ENCODE measurements at places on chromosomes 3 and 15.

GRCh38 chr15:100833417-100834389 is 45.9 kb upstream of the ALDH1A3 start:
- DNase-seq: no peak

DNA sequence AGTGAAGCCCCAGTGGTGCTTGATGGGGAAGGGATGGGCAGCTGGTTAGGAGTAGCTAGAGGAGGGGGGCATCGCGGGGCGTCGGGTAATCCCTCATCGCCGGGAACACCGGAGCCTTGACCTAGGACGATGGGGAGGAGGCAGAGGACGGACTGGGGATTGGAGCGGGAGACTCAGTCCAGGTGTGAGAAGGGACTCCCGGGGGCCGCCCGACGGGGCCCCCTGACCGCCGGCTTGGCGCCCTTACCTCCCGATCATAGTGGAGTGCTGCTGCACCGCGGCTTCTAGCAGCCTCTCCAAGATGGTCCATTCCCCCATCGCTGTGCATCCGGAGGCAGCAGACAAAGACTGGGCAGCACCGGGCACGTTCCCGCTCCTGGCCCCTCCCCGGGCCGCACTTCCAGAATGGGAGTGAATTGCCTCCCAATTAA is 612 bp downstream of the GJD2 start:
- no peak for DNase-seq

DNA sequence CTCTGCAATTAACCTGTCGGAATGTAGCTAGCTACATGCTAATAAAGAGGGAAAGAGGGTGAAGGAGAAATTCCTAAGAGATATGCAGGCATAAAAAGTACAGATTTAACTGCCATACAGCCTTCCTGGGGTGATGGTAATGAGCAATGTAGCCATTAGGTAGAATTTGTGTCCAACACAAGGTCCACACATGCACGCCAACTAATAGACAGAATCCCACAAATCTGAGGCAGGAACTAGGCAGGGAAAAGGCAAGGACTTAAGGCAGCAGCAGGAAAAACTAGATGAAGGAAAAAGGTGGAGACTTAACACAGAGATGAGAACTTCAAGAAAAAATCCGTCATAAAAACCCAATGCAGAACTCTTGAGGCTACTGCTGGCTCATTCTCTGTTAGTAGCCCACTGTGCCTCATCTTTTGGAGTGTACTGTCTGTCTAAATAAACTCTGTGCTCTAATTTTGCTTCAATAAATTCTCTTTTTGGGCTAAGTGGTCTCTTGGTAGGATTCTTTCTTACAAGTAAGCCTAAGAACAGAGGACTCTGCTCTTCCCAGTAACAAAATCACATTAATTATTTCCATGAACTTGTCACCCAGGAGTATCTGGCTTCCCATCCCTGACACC is 81.5 kb downstream of the BTLA start:
- no peak for DNase-seq

- no peak for DNase-seq
These were observed 6.5 kb downstream of the DAG1 start for GRCh38 chr3:49476563-49476962.

GRCh38 chr3:186532598-186533072 is 11.5 kb downstream of the CRYGS start:
- peak; percentile 52 for DNase-seq

- DNase-seq: no peak
These were observed 115.1 kb downstream of the FHIT start for GRCh38 chr3:61136191-61136590.

DNA sequence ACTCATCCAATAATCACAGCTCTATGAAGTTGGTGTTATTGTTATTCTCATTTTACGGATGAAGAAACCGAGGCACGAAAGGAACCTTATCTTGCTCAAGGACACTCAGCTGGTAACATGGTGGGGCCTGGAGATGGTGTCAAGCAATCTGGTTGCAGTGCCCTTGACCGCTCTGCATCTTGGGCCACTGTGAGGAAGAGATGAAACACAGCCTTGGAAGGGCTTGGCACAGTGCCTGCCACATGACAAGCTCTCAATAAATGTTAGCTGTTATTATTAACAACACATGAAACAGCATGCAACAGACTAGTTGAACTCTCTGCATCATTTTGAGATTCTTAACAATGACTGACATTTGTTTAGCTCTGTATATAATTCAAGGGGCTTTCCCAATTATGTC is 10.1 kb upstream of the ITGA11 start:
- no peak for DNase-seq

GRCh38 chr3:18747383-18747782 is 322.2 kb upstream of the SATB1 start:
- no peak for DNase-seq

DNA sequence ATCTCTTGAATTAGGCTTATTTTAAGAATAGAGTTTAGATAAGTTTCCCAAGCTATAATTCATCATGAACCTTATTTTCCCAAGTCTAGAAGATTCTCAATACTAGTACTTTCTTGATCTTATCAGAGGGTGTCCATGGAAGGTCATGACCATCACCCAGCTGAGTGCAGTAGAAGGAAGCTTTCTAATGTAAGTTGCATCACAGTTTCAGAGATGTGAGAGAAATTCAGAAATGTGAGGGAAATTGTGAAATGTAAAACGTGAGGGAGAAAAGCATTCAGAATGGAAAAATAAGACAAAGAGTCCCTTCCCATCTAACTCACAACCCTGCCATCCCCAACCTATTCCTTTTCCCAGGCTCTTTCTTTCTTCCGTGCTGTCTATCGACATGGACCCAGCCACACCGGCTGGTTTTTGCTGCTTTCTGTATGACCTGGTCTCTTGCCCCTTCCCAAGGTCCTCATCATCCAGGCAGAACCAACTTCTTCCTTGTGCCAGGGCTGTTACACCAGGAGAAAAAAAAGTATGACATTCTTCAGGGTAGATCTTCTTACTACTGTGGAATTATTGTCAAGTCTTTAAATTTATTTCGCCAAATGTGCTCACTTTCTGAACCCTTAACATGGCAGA is 6.7 kb downstream of the CAPN3 start:
- no peak for DNase-seq

DNA sequence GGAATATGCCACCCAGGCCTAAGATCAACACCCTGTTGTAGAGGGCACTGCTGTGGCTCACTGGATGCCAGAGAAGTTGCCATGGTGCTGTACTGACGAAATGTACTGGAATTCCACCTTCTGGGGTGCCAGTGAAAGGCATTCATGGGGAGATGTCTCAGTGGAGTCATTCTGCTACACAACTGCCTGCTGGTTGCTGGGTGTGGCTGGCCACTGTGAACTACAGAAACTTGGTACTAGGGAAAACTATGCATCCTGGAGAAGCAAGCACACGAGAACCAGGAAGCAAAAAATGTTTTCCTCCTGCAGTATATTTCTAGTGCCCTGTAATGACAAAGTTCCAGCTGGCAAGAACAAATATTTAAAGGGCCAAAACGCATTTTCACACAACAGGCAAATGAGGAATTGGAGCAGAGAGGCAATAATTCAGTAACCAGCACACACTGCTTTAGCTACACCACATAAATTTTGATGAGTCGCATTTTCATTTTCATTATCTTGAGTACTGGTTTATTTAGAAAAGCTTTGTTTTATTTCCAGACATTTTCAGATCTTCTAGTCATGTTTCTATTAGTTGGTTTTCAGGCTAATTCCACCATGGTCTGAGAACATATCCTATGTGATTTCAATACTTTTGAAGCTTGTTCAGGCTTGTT is 18.3 kb upstream of the RFX7 start:
- no peak for DNase-seq

GRCh38 chr15:82137261-82137660 is 91.4 kb upstream of the MEX3B start:
- no peak for DNase-seq

DNA sequence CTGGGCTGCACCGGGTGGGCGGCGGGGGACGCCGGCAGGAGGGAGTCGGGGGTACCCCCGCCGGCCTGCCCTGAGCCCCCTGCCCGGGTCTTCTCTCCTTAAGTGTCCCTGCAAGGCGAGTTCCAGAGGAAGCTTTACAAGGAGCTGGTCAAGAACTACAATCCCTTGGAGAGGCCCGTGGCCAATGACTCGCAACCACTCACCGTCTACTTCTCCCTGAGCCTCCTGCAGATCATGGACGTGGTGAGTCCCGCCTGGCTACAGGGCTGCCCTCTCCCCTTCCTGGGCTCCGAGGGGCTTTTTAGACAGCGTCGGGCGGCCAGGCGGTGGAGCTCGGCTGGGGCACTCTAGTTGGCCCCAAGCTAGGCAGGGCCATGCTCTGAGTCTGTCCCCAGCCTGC is 480 bp downstream of the CHRNA7 start:
- DNase-seq: no peak

GRCh38 chr3:11724615-11725339 is 81.1 kb upstream of the VGLL4 start:
- DNase-seq: no peak

- no peak for DNase-seq
These were observed 102.9 kb downstream of the CHST2 start for GRCh38 chr3:143222505-143222904.

- no peak for DNase-seq
These were observed 470.0 kb downstream of the SHQ1 start for GRCh38 chr3:72378287-72378686.

- DNase-seq: no peak
These were observed 15.6 kb upstream of the CAPN3 start for GRCh38 chr15:42343596-42344232.

DNA sequence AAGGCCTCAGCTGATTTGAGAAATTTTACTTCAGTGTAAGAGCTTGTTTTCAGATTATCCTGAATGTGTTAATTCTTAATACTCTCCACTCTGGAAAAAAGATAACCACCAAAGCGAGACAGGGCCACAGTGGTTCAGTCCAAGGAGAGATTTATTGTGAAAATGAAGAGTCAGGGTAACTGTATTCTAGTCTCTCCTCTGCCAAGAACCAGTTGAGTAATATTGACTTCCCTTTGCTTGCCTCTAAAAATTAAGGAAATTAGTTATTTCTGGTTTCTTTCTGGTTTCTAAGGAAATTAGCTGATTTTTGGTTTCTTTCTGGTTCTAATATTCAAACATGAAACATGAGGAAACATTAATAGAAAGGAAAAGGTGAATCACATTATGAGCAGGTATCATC is 34.9 kb downstream of the PPP1R2 start:
- DNase-seq: no peak

- DNase-seq: peak; percentile 40
These were observed at the start of gene SLC35G2 for GRCh38 chr3:136818769-136819391. Gene SLC35G2, plus strand, starts transcription at chr3:136819126. Its CDS starts 35,335 bp downstream, at chr3:136854461.

GRCh38 chr3:155890671-155891190 is 20.3 kb downstream of the GMPS start:
- DNase-seq: no peak

DNA sequence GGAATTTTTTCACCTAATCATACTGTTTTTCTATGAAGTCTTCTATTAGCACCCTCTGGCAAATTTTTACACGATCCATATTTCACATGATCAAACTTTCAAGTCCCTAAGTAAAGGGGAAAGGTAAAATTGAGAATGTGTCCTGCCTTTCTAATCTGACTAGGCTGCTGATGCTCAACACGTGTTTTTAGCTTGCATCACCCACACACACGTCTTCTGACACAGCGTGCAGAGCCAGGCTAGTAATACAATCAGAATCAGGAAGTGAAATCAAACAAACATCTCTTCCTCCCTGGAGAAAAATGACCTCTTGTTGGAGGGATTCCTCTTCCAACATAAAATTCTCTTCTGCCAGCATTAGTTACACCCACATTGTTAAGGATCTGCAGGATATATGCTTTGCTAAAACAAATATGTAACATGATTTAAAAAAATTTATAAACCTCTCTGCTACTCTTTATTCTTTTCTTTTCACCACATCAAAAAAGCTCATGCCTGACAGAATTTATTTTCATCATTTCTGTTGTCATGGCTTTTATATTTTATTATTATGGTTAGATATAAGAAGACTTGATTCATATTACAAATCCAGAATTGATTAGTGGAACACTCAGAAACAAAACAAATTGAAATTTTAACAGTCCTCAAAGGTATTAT is 122.4 kb downstream of the RAP2B start:
- peak; percentile 64 for DNase-seq

DNA sequence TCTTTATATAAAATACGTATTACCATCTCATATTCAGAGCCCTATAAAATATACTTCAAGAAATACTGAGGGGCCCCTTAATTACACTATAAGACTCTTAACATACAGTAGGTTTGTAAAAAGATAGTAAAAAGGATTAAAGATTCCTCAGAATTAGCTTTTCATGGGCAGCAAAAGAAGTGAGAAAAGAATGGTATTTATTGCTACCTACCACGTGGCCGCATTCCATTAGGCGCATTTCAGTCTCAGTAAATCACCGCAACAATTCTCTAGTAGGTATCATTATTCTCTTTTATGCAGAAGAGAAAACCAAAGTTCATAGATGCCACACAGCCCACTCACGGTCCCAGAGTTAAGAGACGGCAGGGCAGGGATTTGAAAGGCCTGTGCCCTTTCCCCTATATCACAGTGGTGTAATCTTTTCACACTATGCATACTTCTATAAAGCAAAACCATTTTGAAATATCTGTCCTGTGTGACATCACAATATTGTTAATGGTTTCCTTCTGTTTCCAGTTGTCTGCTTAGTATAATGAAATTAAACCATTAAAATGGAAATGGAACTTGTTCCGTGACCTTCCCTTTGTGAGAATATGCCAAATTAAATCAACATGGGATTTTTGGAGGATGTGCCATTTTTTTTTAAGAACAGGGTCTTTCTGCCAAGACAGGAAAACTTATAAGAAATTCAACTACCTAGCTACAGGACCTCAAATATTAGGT is 1072.2 kb downstream of the FHIT start:
- no peak for DNase-seq

DNA sequence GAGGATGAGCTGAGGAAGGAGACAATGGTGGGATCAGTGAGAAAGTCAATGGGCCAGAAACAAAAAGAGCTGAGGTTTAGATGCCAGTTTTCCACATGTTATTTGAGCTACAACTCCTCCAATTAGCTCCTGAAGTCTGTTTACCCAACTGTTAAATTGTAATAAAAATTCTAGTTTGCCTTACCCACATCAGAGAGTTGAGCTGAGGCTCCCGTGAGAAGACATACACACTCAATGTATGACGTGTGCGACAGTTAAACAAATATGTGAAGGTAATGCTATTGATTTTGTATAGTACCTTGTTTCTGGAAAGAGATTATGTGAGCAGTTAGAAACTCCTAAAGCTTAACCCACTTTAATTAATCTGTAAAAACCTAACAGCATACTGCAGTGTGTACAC is 318.1 kb upstream of the GRM7 start:
- DNase-seq: no peak

GRCh38 chr3:187957582-187957981 is 196.4 kb upstream of the LPP start:
- no peak for DNase-seq

DNA sequence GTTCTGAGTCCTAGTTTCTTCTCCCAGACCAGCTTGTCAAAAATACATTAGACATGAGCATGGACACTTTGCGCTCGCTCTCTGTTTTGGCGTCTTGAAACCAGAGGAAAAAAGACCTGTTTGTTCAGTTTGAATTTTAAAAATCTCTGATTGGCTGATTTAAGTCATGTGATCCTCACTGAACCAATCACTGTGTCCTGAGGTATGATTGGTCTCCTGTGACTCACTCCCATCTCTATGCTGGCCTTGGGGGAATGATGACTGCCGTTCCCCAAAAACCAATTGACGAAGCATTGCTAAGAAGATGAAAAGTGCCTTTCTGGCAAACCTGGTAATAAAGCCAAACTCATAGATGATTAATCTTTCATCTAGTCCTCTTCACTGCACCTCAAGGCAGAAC is 256.5 kb downstream of the IL5RA start:
- no peak for DNase-seq

- DNase-seq: no peak
These were observed 112.9 kb downstream of the CORO2B start for GRCh38 chr15:68691705-68692104.

- peak; percentile 20 for DNase-seq
These were observed 45.7 kb downstream of the C2CD4B start for GRCh38 chr15:62119227-62119864.
